Parietal lobe (tissue), 2 donors: ENCODE measurements at places on chromosomes 13 and 19. TPM values are rescaled to one million over a fixed set of nuclear protein-coding genes. Genes with fewer than 3 reads are reported as not detected.

BICRA gene
- 12.8 TPM for total RNA-seq

CDX2 gene
- not detected for total RNA-seq

ZNF180 gene
- 24.4 TPM for total RNA-seq

CACNA1A gene
- total RNA-seq, result 83.9 TPM

TDRD12 gene
- 0.63 TPM for total RNA-seq

ZFP36 gene
- total RNA-seq, result 0.94 TPM

SLITRK5 gene
- total RNA-seq, result 50.1 TPM

COMP gene
- not detected for total RNA-seq

KLK12 gene
- not detected for total RNA-seq

ZNF492 gene
- total RNA-seq, result 5.6 TPM

FSD1 gene
- 53.2 TPM for total RNA-seq

LRRC25 gene
- 0.31 TPM for total RNA-seq

MRPL54 gene
- 14.7 TPM for total RNA-seq

IFNL1 gene
- not detected for total RNA-seq

SLC8A2 gene
- total RNA-seq, result 42.3 TPM
